AG04450 (cell line): ENCODE measurements at places on chromosomes 7 and 10.

GRCh38 chr7:32256376-32256775 is 186.2 kb upstream of the PDE1C start:
- DNase-seq: no peak

- DNase-seq: no peak
These were observed 677 bp downstream of the SKAP2 start for GRCh38 chr7:26863518-26864308.

- no peak for DNase-seq
These were observed 34.4 kb downstream of the ASAH2 start for GRCh38 chr10:50216894-50217293.

DNA sequence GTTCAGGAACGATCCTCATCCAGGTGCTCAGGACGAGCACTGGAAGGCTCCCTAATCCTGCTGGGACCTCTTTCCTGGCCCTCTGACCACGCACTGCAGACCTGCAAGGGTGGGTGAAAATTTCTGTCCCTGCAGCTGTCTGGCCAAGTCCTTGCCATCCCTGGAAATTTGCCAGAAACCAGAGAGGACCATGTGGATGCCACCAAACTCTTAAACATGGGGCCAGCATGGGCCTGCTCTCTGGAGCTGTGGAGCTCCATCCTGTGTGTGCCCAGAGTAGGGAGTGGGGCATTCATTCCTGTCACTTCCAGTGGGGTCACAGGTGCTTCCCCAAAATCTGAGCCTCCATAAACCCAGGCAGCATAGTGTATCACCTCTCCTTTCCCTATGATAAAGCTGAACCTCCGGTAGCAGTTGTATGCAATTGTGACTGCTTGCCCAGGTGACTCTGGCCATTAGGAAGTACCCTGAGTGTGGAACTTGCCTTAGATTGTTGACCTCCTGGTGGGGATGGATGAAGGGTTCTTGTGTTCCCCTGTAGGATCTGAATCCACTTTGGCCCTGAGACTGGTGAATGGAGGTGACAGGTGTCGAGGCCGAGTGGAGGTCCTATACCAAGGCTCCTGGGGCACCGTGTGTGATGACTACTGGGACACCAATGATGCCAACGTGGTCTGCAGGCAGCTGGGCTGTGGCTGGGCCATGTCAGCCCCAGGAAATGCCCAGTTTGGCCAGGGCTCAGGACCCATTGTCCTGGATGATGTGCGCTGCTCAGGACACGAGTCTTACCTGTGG is 57.1 kb downstream of the DMBT1 start:
- DNase-seq: no peak

DNA sequence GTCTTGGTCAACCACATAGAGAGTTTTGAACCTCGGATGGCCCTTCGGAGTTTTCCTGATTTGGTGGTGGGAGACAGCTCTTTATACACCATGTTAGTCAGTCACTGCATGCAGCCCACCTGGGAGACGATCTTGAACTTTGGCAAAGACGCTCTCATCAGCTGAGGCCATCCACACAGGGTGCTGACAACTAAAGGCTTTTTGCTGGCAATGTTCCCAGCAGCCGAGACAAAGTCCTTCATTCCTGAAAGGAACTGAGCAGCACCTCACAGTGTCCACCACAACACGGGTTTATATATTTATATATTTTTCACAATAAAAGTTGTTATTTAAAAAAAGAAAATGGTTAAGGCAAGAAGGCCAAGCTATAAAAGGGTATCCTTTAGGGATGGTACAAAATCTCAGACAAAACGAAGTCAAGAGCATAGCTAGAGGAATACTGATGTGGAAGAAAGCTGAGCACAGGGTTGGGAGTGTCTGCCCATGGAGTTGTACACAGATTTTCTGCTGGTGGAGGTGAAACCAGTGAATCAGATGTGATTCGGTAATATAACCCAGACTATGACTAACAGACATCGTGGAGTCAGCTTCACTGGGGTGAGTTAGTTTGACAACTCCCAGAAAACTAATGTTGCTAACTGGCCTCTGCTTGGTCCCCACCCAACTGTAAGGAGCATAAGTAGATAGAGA is 27.4 kb upstream of the CAPZA2 start:
- no peak for DNase-seq
